ENCODE measurements at places on chromosomes 4 and X.

GRCh38 chr4:171629737-171630136 lies 183.5 kb upstream of the GALNTL6 start:
- no peak for DNase-seq

DNA sequence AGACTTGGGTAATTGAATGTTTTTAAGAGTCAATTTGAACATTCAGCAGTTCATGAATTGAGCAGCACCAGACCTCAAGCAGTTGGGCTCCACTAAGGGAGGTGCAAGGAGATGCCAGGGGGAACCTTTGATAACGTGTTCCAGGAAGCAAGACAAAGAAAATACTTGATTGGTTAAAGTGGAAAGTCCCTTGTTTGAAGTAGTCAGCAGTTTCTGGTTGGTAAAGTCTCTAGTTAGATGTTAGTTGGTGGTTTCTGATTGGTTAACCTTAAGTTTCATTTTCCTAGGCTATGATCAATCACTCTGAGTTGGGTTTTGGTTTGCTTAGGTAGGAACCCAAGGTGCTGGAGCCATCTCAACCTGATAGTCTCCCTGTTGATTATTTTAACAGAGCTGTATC lies 4.0 kb downstream of the HERC6 start:
- DNase-seq = peak; percentile 22

- no peak for DNase-seq
These were observed 11.9 kb upstream of the ASIC5 start for GRCh38 chr4:155877971-155878370.

GRCh38 chrX:103533511-103534216 lies 14.4 kb upstream of the RAB40A start:
- DNase-seq = peak; percentile 41

- no peak for DNase-seq
These were observed 21.0 kb upstream of the SORCS2 start for GRCh38 chr4:7171191-7171900.

DNA sequence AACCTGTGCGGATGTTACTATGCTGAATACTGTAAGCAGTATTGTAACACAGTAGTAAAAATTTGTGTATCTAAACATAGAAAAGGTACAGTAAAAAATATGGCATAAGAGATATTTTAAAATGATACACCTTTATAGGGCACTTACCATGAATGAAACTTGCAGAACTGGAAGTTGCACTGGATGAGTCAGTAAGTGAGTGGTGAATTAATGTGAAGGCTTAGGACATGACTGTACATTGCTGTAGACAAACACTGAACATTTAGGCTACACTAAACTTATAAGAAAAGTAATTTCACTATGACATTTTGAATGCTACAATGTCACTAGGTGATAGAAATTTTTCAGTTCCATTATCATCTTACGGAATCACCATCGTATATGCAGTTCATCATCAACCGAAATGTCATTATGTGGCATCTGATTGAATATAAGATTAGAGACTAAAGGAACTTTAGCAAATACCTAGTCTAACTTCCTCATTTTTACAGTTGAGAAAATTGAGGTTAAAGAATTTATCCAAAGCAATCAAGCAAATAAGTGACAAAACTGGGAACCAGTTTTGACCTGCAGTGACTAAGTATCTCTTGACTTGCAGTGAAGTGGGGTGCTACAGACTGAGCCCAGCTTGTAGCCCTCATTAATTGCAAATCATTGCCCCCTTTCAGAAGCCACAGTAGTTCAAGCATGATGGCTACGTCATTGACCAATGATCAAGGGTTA lies 55.3 kb downstream of the EGF start:
- DNase-seq = no peak

- no peak for DNase-seq
These were observed 112.7 kb downstream of the USP46 start for GRCh38 chr4:52546449-52546848.

DNA sequence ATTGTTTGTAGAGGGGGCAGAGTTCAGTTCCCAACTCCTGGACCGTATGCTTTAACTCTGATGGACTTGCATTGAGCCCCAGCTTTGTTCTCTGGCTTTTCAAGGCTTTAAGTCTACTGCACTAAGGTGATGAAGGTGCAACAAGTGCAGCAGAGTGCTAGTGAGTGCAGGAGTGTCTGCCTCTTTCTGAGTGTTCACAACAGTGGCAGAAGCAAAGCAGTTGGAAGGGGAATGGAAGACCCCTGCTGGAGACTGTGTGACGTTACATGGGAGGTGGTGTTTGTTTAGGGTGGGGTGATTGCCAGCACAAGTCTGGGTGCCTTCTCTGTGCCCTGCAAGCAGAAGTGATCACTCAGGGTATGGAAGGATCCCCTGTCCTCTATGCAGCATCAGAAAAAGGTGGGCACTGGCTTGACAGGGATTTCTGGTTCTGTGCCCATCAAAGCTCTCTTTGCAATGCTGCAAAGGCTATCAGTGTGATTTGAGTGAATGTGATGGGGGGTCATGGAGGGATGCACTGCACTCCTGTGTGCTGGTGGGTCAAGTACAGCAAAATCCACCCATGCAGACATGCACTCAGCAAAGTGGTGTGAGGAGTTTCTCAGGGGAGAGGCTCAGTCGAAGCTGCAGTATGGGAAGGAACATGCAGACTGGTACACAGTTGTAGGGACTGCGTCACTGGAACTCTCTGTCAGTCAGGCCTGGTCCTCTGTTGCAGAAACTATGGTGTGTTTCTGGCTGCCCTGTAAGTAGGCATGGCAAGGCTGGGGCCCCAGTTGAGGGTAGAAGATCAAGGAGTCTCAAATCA lies 70.9 kb upstream of the UGT2B7 start:
- no peak for DNase-seq

GRCh38 chr4:2931512-2932301 lies 31.5 kb downstream of the NOP14 start:
- DNase-seq = peak; percentile 38

- DNase-seq = no peak
These were observed 16.9 kb upstream of the ANOS1 start for GRCh38 chrX:8748855-8749254.

DNA sequence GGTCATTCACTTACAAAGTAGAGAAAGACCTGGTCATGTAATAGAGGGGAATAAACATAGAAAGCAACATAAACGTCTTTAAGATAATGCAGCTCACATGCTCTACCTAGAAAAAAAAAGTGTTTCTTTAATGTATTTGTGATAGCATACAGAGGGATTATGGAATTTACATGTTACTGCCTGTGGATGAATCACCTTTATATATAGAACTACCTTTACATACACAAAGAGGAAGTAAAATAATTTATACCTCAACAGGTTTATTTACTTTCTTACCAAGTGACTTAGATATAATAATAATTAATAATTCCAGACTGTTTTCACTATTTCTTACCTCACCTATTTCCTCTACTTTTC lies 81.5 kb downstream of the PPP3CA start:
- no peak for DNase-seq

GRCh38 chr4:119543187-119543586 lies 85.4 kb downstream of the PDE5A start:
- DNase-seq = no peak

GRCh38 chrX:110531873-110532580 lies 173.4 kb downstream of the RTL9 start:
- no peak for DNase-seq

GRCh38 chr4:81757691-81758090 lies 286.0 kb upstream of the RASGEF1B start:
- DNase-seq = no peak

DNA sequence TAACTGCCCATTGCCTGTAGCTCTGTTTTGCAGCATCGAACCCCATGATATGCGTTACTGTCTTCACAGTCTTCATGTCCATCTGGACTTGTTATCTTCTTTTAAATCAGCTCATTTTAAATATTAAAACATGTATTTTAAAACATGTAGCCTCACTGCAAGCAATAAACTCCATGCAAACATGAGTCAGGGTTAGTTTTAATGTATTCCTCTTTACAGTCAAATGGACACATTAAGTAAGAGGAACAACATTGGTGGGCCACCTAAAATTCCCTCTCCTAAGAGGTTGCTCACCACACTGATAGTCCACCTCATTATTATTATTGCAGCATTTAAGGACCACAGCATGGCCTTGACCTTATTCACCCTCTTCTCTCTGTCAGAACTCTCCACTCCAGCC lies 74.1 kb downstream of the CLCN5 start:
- DNase-seq = no peak

- DNase-seq = no peak
These were observed 16.2 kb upstream of the TSPAN5 start for GRCh38 chr4:98674404-98675173.

- no peak for DNase-seq
These were observed 4.9 kb upstream of the ABRAXAS1 start for GRCh38 chr4:83489711-83490326.

Data from activated T-helper 9 cell treated with anti-CD3 and anti-CD28 coated beads, Interleukin-2, amount 50 U/mL, for 16 hours (primary cell).